NCI-H69 (cell line): ENCODE measurements at places on chromosomes 4 and X.
A peak's percentile ranks its signal among the peaks of the same experiment; 100 is the strongest.

GRCh38 chr4:73788411-73788810 is 48.0 kb downstream of the CXCL8 start:
- no peak for DNase-seq

GRCh38 chr4:122531514-122531913 is 75.0 kb upstream of the IL2 start:
- DNase-seq, result no peak

- peak; percentile 25 for DNase-seq
Measured at GRCh38 chrX:21490341-21490740, 116.1 kb downstream of the CNKSR2 start.

DNA sequence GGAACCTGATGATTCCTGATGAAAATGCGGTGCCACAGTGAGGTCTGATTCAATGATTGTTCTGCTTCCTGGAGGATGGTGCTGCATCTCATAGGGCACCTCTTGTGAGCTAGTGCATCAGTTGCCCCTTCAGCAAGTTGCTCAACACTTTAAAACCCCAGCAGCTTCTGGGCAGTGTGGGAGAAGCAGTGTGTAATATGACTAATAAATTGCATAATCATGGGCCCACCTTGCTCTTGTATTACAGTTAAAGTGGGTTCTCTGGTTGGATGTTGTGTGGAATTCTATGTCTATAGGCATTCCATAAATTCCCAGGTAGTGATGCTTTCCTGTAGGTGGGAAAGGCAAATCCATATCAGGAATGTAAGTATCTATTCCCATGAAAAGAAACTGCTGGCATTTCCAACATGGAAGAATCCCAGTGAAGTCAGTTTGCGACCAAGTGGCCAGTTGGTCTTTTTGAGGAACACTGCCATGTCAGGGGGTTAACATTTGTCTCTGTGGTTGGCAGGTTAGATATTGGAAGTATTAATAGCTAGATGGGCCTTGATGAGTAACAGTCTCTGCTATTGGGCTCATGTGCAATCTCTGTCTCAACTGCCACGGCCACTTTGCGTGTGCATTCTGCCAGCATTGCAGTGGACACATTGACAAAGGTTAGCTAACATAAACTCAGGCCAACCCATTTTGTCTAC is 121.1 kb upstream of the OTUD4 start:
- DNase-seq, result no peak

DNA sequence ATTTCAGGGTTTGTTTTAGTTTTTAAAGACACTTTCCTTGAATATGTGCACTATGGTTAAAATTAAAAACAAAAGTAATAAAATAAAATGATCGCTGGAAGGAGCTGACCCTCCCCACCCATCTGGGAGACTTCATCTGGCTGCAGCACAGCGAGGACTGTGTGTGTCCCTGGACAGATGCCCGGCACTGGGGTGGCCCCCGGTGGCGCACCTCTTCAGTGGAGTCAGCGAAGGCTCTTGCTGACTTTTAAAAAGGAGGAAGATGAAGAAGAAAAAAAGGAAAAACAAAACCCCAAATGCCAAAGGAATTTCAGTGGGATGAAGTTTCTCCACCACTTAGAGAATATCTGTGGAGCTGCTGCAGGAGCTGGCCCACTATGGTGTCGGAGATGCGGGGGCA is 5.4 kb upstream of the ADGRG4 start:
- no peak for DNase-seq

DNA sequence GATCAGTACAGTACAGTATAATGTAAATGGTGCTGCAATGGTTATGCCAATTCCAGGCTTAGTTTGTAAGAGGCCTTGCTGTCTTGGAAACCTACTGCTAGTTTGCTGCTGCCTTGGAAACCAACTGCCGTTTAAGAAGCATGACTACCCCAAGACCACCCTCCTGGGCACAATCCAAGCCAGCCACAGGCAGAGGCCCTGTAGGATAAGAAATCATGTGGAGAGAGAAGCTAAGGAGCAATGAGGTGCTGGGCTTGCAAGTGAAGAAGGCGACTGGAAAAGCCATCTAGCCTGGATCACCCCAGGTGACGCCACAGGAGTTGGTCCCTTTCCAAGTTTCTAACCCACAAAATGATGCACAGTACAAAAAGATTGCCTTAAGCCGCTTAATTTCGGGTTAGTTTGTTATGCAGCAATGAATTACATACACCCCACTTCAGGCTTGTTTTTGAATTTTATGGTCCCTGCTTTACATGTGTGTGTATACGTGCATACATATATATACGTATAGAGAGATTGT is 16.9 kb downstream of the ZFP42 start:
- DNase-seq, result no peak

- peak; percentile 86 for DNase-seq
Measured at GRCh38 chrX:74536152-74536831, 78.1 kb downstream of the RLIM start.

DNA sequence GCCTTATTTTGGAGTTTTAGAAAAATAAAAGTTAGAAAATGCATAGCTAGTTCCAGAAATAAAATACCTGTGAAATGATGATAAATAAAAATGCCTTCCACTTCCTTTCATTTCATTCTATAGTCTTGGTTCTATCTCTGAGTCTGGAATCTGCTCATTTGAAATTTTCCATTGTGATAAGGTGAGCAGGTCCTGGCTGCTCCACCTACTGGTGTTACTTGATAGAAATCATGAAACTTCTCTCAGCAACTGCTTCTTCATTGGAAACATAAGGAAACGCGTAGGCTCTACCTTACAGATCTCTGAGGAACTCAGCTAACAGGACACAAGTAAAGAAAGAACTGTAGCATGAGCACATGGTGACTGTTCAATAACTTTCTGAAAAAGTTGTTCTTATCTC is 141.8 kb downstream of the DCHS2 start:
- DNase-seq, result peak; percentile 1

- no peak for DNase-seq
Measured at GRCh38 chr4:129371926-129372325, 276.0 kb downstream of the C4orf33 start.

DNA sequence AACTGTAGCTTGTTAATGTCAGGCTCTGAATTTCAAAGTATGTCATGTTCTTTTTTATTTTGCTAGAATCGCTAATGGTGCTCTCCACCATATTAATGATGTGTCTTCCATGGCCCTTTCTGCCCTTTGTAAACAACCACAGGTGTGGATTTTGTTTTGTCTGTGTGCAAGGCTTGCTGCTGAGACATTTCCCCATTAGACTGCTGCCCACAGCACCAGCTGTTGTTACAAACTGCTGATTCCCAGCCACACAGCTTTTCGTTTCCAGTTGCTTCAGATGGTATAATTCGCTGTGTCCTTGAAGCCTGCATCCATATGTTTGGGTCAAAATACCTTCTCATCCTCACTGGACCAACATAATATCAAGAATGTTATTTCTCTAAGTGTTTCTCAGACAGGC is 32.8 kb downstream of the KCNIP4 start:
- DNase-seq, result no peak

- no peak for DNase-seq
Measured at GRCh38 chrX:47879463-47879862, 42.8 kb downstream of the ZNF81 start.

DNA sequence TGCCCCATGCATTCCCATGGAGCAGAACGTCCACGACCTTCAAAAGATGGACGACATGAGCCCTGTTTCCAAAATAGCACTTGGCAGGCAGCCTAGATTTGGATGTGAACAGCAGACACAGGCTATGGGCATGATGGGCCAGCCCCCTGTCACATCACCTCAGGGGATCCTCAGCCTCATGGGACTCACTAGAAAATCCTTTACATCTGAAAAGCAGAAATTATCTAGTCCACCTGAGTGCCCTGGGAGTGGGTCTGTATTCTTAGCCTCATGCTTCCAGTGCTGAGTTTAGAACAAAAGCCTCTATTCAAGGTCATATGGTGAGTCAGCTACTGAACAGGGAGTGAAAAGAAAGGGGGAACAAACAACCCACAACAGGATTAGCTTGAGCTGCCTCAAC is 35.8 kb downstream of the GRIA3 start:
- peak; percentile 47 for DNase-seq

DNA sequence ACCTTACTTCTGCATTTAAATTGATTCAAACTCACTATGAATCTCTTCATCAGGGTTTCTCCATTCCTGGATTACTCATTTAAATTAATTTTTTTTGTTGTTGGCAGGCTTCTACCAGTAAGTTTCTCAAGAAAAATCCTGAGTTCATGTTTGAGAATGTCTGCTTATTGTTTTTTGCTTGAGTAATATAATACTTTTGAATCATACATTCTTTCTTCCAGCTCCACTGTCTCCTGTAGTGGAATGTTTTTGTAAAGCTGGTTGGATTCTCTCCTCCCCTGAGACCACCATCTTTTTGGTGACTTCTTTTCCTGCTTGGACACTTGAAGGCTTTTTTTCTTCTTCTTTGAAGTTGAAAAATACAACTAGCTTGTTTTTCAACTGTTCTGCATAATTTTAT is 4.3 kb upstream of the MID1IP1 start:
- no peak for DNase-seq

- no peak for DNase-seq
Measured at GRCh38 chr4:12573716-12574115, 910.4 kb downstream of the RAB28 start.

- no peak for DNase-seq
Measured at GRCh38 chr4:71607780-71608677, 175.8 kb downstream of the GC start.

GRCh38 chrX:85065512-85066198 is 62.0 kb downstream of the APOOL start:
- DNase-seq, result no peak

DNA sequence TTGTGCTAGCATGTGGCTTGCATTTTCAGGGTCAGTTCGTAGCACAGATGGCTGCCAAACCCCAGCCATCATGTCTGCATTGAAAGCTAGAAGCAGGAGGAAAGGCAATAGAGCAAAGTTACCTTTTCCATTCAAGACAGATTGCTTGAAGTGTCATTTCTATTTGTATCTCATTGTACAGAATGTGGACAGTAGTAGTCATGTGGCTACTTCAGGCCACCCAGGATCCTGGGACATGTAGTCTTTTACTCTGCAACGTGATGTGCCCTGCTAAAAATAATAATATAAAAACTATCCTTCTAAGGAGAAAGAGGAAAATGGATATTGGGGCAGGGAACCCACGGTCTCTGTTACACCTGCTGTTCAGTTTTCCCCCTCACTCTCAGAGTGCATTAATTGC is 118.4 kb downstream of the RAPGEF2 start:
- DNase-seq, result no peak

- peak; percentile 86 for DNase-seq
Measured at GRCh38 chr4:15479089-15479912, 9.6 kb downstream of the CC2D2A start.

GRCh38 chr4:24557026-24558025 is 27.0 kb downstream of the DHX15 start:
- no peak for DNase-seq

- DNase-seq, result no peak
Measured at GRCh38 chrX:77061545-77061944, 385.6 kb upstream of the FGF16 start.

GRCh38 chr4:81314196-81314896 is 99.3 kb upstream of the PRKG2 start:
- DNase-seq, result peak; percentile 82

GRCh38 chr4:304969-305680 is at the start of gene ZNF732:
Gene ZNF732, minus strand, starts transcription at chr4:305474. Its CDS starts 164 bp downstream, at chr4:305310.
- no peak for DNase-seq

DNA sequence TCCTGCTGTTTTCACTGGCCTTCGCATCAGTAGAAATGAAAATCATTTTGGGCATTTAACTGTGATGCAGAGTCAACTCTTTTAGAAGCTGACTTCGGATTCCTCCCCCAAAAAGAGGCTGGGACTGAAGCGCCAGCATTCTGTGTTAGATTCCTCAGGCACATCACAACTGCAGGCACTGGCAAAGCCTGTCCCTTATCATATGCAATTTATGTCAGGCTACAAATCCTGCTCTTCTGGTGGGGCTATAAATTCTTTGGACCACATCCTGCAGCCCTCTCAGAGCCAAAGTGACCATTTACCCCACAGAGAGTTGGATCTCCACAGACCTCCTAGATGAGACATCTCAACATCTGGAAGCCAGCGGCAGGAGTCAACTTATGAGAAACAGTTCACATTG is 138.4 kb downstream of the CBR4 start:
- DNase-seq, result no peak

GRCh38 chr4:68883870-68884269 is 67.7 kb downstream of the UGT2A3 start:
- DNase-seq, result no peak

GRCh38 chr4:103484521-103484920 is 235.3 kb downstream of the TACR3 start:
- no peak for DNase-seq

GRCh38 chr4:113673450-113673849 is 88.1 kb downstream of the CAMK2D start:
- peak; percentile 70 for DNase-seq

- no peak for DNase-seq
Measured at GRCh38 chrX:43910012-43910411, 27.8 kb upstream of the MAOB start.

DNA sequence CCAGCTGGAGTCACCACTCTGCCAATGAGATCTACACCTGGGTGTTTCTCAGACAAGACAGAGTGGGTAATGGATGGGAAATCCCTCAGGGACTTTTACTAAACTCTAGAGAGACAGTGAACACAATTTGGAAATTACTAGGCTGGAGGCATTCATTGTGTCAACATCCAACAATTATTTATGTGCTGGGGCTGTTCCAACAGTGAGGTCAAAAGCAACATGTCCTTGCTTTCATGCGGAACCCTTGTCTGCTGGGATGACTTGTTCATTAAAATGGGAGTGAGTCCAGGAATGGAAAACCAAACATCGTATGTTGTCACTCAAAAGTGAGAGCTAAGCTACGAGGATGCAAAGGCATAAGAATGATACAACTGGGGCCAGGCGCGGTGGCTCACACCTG is 54.0 kb downstream of the DRD5 start:
- DNase-seq, result peak; percentile 62

DNA sequence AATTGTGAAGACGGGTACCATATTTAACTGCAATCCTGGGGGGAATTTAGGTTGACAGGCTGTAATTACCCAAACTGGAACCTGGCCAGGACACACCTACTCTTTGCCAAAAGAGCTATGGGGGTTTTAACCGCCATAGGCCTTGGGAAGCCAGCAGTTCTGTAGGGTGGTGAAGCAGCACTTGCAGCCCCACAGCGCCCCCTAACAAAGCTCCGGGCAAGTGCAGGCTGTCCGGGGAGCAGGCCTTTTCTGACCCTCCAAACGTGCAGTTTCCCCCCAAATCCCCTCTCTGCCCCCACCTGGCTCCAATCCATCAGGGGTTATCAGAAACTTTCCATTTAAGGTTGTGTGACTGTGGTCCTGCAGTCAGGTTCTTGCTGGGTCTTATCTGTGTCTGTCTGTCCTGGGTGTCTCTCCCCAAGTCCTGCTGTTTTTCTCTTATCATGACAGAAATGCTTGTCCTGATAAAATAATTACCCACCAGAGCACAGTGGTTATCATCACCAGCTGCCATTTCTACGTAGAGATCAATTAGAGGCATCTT is 350.9 kb downstream of the MID1IP1 start:
- peak; percentile 97 for DNase-seq

- peak; percentile 4 for DNase-seq
Measured at GRCh38 chr4:102196221-102196620, 149.1 kb downstream of the SLC39A8 start.

GRCh38 chrX:127782904-127783303 is 269.3 kb downstream of the ACTRT1 start:
- no peak for DNase-seq
